ENCODE measurements at places on chromosomes 6 and 20. TPM values are rescaled to one million over a fixed set of nuclear protein-coding genes. Genes with fewer than 3 reads are reported as not detected.

The TMEM30A gene
- 91.2 TPM for total RNA-seq

The CDSN gene
- total RNA-seq: not detected

The GNRH2 gene
- 0.64 TPM for total RNA-seq

The MRPL18 gene
- 66.9 TPM for total RNA-seq

The CFB gene
- total RNA-seq: 22.2 TPM

The MTFR2 gene
- 3.1 TPM for total RNA-seq

The PHACTR3 gene
- total RNA-seq: 5.5 TPM

The TRMT6 gene
- 8.1 TPM for total RNA-seq

The PIM1 gene
- total RNA-seq: 37.0 TPM

The RHAG gene
- total RNA-seq: not detected

The LY6G6D gene
- not detected for total RNA-seq

The CHRNA4 gene
- not detected for total RNA-seq

The KHDC1L gene
- not detected for total RNA-seq

DNA sequence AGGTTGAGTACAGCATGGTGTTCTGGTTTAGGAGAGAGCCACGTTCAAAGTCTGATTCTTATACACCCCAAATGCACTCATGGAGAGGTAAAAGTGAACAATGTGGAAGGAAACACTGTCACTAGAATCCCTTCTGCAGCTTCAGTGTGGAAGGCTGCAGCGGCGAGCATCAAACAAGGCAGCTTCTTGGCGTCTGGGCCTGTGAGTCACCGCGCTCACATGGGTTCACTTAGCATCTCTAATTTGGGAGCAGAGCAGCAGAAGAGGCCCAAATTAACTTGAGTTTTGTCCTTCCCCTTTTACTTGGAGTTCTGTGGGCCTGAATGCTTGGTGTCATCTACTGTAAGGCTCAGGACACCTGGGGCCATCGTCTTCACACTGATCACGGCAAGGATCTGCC, 10.9 kb upstream of the E2F1 start:
- DNase-seq: no peak

DNA sequence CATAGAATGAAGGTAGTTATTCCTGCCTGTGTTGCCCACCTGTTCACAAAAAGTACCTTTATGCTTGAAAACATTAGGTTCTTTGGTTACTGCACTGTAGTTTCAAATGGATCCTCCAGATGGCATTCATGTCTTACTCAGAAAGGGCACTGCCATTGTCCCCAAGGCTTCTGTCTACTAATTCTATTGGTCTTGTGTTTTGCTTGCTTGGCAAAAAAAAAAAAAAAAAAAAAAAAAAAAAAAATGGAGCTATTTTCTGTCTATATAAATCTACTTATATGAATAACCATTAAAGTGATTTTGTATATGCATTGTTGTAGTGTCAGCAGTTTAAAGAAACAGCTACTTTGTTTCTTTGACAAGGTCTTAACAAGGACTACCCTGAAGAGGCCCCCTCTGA, 12.7 kb upstream of the EFHC1 start:
- DNase-seq: no peak

- DNase-seq: peak; percentile 67
These were observed 171.4 kb upstream of the ZNF337 start for GRCh38 chr20:25867776-25868649.

GRCh38 chr20:44765701-44766347, 20.2 kb downstream of the KCNK15 start:
- DNase-seq: no peak

DNA sequence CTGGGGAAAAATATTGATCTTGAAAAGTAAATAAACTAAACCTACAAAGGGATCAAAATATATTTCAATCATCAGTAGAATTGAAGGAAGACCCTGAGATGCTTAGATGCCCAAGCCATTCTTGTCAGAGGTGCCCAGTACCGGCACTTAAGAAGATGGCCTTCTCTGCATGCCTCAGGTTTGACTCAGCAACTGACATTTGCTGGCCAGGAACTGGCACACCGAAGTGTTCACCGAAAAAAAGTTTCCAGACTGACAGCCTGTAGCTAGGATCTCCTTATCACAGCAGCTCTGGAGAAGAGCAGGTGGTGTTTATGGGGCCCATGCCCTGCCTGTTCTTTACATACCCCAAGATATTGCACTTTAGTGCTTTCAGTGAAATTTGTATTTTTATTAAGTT, 203.2 kb downstream of the MOXD1 start:
- no peak for DNase-seq

GRCh38 chr6:34839666-34840352, 47.9 kb downstream of the BLTP3A start:
- DNase-seq: no peak

DNA sequence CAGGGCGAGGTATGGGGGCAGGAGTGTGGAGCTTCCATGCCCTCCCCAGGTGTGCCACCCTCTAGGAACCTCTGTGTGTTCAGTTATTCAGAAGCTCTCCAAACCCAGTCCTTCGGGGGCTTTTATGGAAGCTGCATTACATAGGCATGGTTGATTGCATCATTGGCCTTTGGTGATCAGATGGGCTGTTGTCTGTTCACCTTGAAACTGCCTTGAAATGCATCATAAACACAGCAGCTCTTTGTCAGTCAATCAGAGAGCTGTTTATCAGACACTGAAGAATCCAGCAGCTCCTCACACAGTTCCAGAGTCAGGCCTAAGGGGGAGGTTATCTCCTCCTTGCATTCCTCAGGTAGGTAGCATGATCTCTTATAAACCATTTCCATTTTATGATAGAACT, 62.4 kb downstream of the E2F3 start:
- DNase-seq: no peak

DNA sequence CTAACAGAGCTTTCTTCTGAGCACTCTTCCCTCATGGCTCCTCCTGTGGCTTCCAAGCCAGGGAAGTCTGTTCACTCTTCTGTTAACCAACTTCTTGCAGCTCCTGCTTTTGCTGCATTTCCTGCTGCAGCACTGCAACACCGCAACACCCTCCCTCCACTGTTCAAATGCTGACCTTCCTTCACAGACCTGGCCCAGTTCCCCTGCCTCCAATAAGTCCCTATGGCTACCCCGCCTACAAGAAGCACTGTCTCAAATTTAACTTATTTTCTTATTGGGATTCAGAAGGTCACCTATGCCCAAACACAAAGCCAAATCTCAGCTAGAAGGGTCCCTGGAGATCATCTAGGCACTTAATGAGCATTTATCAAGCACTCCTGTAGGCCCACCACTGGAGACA, 44.6 kb downstream of the ELMO2 start:
- no peak for DNase-seq

DNA sequence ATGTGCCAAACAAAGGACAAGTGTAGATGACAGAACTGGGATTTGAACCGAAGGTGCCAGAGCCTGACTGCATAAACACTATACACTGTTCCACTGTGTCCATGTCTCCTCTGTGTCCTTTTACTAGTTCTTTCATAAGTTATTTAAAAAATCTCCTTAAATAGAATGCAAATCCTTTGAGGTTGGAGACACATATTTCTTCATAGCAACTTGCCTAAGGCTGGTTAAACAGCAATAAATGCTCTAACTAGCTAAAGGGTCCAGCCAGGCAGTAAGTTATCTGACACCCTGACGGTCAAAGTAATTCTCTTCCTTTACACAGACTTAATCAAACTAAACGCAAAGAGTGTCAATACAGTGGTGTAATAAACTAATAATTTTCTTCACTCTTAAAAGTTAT, 76.2 kb upstream of the TRAF3IP2 start:
- DNase-seq: no peak

DNA sequence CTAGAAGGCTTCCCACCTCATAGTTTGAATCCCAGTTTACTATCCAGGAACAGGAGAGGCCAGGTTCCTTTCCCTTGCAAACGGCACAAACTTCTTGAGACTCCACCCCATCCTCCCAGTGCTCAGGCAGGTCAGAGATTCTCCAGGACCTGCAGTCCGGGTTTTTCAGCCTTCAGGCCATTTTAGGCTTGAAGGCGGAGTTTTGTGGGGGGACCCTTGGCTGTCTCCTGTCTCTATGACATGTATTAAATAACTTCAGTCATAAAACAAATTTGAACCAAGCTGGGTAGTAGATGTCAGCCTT, 230.1 kb downstream of the NFATC2 start:
- DNase-seq: no peak

- DNase-seq: no peak
These were observed 28.7 kb upstream of the SPAG4 start for GRCh38 chr20:35586751-35587425.

GRCh38 chr20:10504994-10505730, 70.1 kb downstream of the SLX4IP start:
- DNase-seq: peak; percentile 54

DNA sequence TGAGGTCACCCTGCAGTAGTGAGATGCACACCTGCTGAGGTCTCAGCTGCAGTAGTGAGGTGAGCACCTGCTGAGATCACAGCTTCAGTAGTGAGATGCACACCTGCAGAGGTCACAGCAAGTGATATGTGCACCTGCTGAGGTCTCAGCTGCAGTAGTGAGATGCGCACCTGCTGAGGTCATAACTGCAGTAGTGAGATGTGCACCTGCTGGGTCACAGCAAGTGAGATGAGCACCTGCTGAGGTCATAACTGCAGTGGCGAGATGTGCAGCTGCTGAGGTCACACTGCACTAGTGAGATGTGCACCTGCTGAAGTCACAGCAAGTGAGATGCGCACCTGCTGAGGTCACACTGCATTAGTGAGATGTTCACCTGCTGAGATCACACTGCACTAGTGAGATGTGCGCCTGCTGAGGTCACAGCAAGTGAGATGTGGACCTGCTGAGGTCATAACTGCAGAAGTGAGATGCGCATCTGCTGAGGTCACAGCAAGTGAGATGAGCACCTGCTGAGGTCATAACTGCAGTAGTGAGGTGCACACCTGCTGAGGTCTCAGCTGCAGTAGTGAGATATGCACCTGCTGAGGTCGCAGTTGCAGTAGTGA, 20.8 kb downstream of the ZDHHC14 start:
- no peak for DNase-seq

- DNase-seq: no peak
These were observed 24.0 kb upstream of the ARMH2 start for GRCh38 chr6:24822696-24823095.

GRCh38 chr20:35144694-35145093, 2.4 kb downstream of the EDEM2 start:
- no peak for DNase-seq

- peak; percentile 70 for DNase-seq
These were observed 531.3 kb upstream of the JAG1 start for GRCh38 chr20:11204926-11205768.

DNA sequence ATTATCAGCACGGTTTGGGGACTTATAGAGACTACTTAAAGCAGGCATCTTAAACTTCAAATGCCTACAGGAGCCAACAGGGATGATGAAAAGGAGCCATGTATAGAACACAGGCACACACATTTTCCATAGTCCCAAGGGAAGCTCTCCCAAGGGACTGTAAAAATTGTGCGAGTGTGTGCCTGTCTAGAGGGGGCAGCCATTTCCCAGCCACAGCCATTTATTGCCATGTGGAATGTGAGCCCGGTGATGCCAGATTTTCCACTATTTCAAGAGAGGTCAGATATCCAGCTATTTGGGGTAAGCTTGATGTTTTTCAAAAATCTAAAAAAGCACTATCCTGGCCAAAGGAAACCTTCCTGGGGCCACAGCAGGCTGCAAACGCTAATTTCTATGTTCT, 24.1 kb upstream of the RALY start:
- no peak for DNase-seq

GRCh38 chr6:96742702-96743101, 94.6 kb downstream of the GPR63 start:
- DNase-seq: no peak

GRCh38 chr6:118320652-118321051, 227.4 kb upstream of the PLN start:
- no peak for DNase-seq

DNA sequence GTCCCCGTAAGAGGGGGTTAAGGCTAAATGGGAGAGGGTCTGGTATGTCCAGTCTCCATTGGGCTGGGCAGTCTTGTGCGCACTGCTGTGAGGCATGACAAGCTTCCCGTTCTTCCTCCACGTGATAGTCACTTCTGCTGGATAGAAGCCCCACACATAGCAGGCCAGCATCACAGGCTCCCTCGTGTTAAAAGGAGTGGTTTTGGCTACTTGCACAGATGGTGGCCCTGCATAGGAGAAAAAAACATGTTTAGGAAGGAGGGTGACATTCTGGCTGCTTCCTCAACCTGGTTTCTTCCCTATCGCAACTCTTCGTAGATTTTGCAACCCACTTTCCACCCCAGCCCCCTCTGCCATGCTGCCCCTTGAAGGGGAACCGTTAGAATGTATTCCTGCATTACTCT, 3.6 kb downstream of the HLA-DMB start:
- no peak for DNase-seq

- no peak for DNase-seq
These were observed 52.3 kb downstream of the MBOAT1 start for GRCh38 chr6:20159781-20160540.

All from left colon (tissue), 2 donors.